ENCODE measurements at places on chromosomes 3 and 15.

DNA sequence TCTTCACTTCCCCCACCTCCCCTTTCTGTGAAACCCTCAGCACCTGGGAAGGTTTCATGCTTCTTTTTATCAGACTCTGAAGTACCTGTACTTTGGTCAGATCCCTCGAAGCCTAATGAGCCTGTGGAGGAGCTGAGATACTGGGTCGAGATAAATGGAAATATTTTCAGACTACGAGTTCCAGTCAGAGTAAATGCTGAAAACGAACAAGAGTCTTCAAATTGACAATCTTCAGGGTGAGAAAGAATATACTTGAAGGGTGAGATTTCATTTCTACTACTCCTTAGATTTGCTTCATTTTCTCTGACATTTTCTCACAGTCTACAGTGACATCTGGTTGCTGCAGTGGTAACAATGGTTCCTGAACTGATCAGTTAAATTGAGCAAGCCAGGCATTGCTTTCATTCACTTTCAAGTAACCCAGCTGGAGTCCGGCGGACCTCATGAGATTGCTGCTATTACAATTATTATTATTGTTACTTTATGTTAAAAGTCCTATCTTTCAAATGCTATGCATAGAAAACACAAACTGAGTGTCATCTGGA, 337.2 kb downstream of the VGLL3 start:
- no peak overlapping the region for H3K27ac ChIP-seq
- no peaks in the 10 kb centered on the region for H3K4me1 ChIP-seq
- H3K4me3 ChIP-seq, result no peak overlapping the region
- no peaks in the 10 kb centered on the region for H3K27me3 ChIP-seq

GRCh38 chr15:68311464-68311835, 33.9 kb downstream of the FEM1B start:
- H3K4me1 ChIP-seq, result peaks cover 13% of the 10 kb centered on the region
- DNase-seq, result no peak
- no peak overlapping the region for H3K4me3 ChIP-seq
- H3K27ac ChIP-seq, result no peak overlapping the region
- peaks cover 19% of the 10 kb centered on the region for H3K27me3 ChIP-seq
- no peaks in the 10 kb centered on the region for H3K36me3 ChIP-seq

- no peak overlapping the region for H3K4me3 ChIP-seq
- H3K4me1 ChIP-seq, result no peaks in the 10 kb centered on the region
- no peak for DNase-seq
- H3K27ac ChIP-seq, result no peak overlapping the region
- peaks cover 27% of the 10 kb centered on the region for H3K36me3 ChIP-seq
These were observed 25.6 kb downstream of the SEC22C start for GRCh38 chr3:42556089-42556632.

- no peak overlapping the region for H3K4me3 ChIP-seq
- H3K36me3 ChIP-seq, result peaks cover 25% of the 10 kb centered on the region
- no peak for DNase-seq
- no peaks in the 10 kb centered on the region for H3K27me3 ChIP-seq
- peaks cover 50% of the 10 kb centered on the region for H3K4me1 ChIP-seq
These were observed 7.5 kb downstream of the CMTM7 start for GRCh38 chr3:32399030-32399620.

DNA sequence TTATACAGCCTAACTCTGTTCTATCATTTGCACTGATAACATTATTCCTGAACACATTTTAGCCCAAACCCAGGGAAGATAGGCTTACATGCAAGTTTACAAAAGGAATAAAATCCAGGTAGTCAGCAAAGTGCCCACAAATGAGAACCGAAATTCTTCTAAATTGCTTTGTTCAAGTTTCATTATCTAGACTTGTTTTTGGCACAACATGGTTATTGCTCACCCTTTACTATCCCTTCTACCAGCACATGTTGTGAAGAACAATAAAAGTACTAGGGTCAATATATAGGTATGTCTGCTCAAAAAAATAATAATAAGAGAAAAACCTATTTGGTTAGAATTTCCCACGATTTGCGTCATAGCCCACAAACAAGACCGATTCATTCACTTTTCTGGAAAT, 430.5 kb downstream of the FGF12 start:
- H3K36me3 ChIP-seq, result no peaks in the 10 kb centered on the region
- DNase-seq, result no peak
- H3K4me1 ChIP-seq, result no peaks in the 10 kb centered on the region
- no peaks in the 10 kb centered on the region for H3K27me3 ChIP-seq
- no peak overlapping the region for H3K4me3 ChIP-seq

GRCh38 chr3:107927361-107928083, 163.3 kb downstream of the CD47 start:
- no peaks in the 10 kb centered on the region for H3K27me3 ChIP-seq
- DNase-seq, result peak; percentile 71
- no peaks in the 10 kb centered on the region for H3K36me3 ChIP-seq

- H3K27me3 ChIP-seq, result peaks cover 22% of the 10 kb centered on the region
- peak; percentile 13 for DNase-seq
- no peak overlapping the region for H3K27ac ChIP-seq
- H3K4me1 ChIP-seq, result no peaks in the 10 kb centered on the region
- H3K4me3 ChIP-seq, result no peak overlapping the region
These were observed 56.0 kb downstream of the KBTBD12 start for GRCh38 chr3:127970966-127971592.

DNA sequence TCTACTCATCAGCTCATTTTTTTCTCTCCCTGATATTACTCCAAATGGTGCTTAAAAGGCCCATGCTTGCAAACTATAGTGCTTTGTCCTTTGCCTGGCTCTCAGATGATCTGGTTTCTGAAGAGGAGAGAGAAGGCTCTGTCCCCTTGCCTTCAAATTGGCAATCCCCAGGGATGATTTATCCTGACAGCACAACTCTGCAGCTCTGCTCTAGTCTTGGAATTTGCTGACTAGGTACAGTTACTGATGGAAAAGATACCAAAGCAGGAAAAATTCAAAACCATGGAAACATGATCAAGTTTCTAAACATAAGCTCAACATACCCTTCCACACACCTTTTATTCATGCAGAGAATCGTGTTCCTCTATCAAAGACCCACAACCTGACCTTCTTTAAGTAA, 106.7 kb upstream of the CADPS start:
- DNase-seq, result no peak

DNA sequence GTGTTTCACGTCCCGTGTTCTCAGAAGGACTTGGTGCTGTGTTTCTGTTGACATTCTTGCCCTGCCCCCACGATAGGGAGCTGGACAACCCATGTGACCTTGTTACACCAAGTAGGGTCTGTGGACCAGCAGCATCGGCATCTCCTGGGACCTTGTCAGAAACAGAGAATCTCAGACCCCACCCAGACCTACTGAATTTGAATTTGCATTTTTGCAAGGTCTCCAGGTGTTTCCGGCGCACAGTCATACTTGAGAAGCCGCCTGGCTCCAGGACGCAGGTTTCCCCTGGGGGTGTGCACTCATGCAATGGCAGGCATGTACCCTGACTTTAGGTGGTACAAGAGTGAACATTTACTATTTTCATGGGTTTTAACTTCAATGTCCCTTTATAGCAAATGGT, 117.9 kb downstream of the TLE3 start:
- H3K4me3 ChIP-seq, result no peak overlapping the region
- peaks cover 27% of the 10 kb centered on the region for H3K4me1 ChIP-seq
- H3K36me3 ChIP-seq, result no peaks in the 10 kb centered on the region
- H3K27me3 ChIP-seq, result peaks cover 48% of the 10 kb centered on the region

- peaks cover 10% of the 10 kb centered on the region for H3K27me3 ChIP-seq
- no peak for DNase-seq
- no peaks in the 10 kb centered on the region for H3K4me1 ChIP-seq
- H3K27ac ChIP-seq, result no peak overlapping the region
- no peaks in the 10 kb centered on the region for H3K36me3 ChIP-seq
These were observed 48.4 kb upstream of the TJP1 start for GRCh38 chr15:29870495-29871151.

GRCh38 chr3:9147215-9147895, 102.1 kb downstream of the SRGAP3 start:
- no peak overlapping the region for H3K27ac ChIP-seq
- no peak for DNase-seq
- H3K27me3 ChIP-seq, result peaks cover 29% of the 10 kb centered on the region
- H3K4me3 ChIP-seq, result no peak overlapping the region
- no peaks in the 10 kb centered on the region for H3K4me1 ChIP-seq

- H3K4me3 ChIP-seq, result no peak overlapping the region
- H3K27me3 ChIP-seq, result no peaks in the 10 kb centered on the region
- H3K27ac ChIP-seq, result no peak overlapping the region
- H3K36me3 ChIP-seq, result no peaks in the 10 kb centered on the region
These were observed 123.1 kb downstream of the TGFBR2 start for GRCh38 chr3:30729512-30729911.

- DNase-seq, result no peak
- no peaks in the 10 kb centered on the region for H3K36me3 ChIP-seq
- no peaks in the 10 kb centered on the region for H3K27me3 ChIP-seq
- no peak overlapping the region for H3K4me3 ChIP-seq
- H3K27ac ChIP-seq, result no peak overlapping the region
These were observed 89.3 kb upstream of the ROBO2 start for GRCh38 chr3:76950590-76950989.

DNA sequence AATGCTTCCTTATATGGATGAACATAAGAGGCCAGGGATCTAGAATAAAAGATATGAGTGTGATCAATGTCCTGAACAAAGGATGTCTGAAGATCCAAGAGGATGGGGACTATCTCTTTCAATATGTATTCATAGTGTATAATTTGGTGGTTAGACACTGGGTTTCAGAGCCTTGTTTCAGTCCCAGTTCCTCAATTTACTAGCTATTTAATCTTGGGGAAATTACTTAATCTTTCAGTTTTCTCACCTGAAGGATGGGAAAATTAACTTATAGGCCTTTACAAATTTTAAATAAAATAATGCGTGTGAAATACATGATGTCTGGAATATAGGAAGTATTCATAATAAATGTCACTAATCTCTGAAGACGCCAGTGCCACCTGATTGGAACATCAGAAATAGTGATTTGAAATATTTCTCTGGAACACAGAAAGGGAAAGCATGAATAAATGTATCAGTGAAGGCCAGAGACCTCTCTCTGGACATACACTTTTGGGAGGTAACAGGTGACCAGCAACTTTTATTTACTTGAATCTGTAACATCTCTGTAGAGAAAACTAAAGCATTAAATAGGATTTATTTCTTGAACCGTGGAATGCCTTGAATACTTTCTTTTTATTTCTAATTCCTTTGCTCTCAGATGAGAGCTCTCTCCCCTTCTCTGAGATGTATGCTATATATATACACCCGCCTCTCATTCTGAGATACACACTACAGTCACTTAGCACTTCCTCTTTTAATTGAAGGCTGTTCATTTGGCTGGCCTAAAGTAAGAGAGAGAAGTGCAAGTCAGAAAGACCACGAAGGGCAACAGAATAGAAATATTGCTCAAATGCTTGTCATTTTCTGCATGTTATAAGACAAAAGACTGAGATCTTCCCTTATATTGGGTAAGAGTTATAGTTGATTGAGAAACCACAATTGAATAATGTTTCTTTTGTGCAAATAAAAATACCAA, 407.1 kb downstream of the LSAMP start:
- no peaks in the 10 kb centered on the region for H3K27me3 ChIP-seq
- no peak for DNase-seq
- H3K4me3 ChIP-seq, result no peak overlapping the region
